ENCODE measurements at places on chromosomes 5 and 9.

DNA sequence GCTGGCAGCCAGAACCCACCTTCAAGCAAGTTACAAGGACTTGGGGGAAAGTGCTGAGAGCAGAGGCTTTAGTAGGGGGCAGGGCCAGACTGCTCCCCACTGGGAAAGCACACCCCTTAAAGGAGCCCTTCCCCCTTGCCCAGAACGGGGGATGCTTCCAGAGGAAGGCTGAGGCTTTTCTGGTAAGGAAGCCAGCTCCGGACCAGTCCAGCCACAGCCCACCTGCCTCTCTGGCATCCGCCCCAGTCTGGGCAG lies 4.2 kb upstream of the DPM2 start:
- no peak for DNase-seq

GRCh38 chr9:86807367-86807976 lies 139.8 kb downstream of the GAS1 start:
- DNase-seq, result no peak

DNA sequence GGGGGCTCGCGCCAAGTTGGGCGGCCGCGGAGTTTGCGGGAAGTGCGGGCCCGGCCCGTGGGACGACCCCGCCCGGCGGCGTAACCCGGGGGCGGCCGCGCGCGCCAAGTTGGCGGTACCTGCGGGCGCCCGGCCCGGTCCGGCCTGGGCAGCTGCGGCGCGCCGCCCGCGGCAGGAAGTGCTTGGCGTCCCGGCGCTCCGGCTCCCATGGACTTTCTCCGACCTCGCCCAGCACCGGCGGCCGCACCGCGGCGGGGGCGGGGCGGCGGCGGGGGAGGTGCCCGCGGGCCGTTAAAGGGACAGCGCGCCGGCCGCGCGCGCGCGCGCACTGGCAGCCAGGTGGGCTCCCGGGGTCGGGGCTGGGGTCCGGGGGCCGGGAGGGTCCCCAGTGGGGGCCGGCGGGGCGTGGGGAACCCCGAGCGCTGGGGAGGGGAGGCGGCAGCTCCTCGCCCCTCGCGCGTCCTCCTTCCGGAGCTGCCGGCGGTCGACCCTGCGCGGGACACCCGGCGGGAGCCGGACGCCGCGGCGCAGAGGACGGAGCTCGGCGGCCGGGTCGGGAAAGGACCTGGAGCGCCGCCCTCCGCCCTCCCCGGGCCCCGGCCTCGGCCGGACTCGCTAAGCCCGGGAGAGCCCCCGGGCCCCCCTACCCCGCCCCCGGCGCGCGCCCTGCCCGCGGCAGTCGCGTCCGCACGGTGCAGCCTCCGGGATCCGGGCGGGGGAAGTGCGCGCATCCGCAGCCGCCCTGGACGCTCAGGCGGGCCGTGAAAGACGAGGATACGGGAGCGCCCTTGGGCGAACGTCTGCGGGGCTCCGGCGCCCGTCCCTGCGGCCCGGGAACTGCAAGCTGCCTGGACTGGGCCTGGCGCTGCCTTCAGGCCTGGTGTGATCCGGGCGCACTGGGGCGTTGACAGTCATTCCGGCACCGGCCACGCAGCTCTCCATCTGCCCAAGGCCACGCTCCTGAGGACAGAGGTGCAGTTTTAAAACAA lies at the start of gene NACC2:
Gene NACC2 (minus strand): TSS at position 220 of the 989 bp plus-strand sequence. CDS start 44,768 bp downstream, outside the sequence.
- no peak for DNase-seq

DNA sequence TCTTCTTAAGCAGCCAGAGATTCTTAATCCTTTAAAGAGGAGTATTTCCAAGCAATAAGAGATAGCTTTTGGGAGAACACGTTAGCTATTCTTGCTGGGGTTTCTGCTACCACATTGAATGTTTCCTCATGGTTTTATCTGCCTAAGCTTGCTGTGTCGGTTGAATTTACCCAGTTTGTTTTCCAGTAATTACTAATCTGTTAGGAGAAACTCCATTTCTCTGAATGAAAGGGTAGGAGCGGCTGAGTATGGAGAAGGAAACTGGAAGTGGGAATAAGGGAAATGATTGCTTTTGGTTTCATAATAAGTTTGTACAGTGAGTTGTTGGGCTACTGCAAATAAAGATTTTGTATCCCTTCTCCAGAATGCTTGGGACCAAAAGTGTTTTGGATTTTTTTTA lies 1.2 kb downstream of the JAK2 start:
- no peak for DNase-seq

- DNase-seq, result no peak
Observed at GRCh38 chr5:161544350-161544765, 2.2 kb downstream of the GABRB2 start.

GRCh38 chr5:14407746-14408175 lies 173.8 kb upstream of the OTULINL start:
- DNase-seq, result no peak

- DNase-seq, result no peak
Observed at GRCh38 chr5:25025831-25026230, 381.1 kb upstream of the CDH10 start.

GRCh38 chr5:90807496-90807895 lies 248.9 kb downstream of the ADGRV1 start:
- DNase-seq, result no peak

DNA sequence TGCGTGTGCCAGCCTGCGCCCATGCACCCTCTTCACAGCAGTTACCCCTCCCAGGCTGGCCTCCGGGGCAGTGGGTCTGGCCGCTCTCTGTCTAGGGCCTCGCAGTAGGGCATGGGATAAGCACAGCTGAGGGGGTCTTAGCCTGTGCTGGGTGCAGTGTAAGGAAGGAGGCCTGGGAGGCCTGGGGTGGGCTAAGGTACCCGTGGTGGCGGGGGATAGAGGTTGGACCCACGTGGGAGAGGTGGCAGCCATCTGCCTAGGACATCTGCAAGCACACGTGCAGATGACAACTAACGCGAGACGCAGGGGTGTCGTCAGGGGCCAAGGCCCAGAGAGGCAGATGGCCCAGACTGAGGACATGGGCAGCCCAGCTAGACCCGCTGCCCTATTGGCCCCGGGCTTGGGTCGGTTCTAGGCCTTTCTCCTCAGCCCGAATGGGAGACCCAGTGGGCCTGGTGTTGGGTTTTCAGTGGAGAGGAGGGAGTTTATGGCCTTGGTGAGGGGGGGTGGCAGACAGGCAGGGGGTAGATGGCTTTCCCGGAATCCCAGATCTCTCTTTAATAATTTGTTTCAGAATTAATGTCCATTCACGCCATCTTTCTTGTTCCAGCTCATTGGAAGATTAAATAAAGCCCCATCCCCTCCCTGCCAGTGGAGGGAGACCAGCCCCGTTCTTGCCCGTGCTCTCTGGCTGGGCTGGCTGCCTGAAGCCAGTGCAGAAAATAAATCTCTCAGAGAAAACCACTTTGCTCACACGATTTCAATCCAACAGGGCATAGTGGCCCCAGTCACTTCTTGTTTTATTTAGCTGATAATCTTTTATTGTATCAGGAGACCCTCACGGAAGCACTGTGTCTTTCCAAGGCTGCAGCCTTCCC lies 154.2 kb downstream of the GAPVD1 start:
- no peak for DNase-seq

- no peak for DNase-seq
Observed at GRCh38 chr5:119179857-119180641, 109.2 kb downstream of the DMXL1 start.

GRCh38 chr9:80028501-80028900 lies 456.7 kb downstream of the TLE4 start:
- no peak for DNase-seq

DNA sequence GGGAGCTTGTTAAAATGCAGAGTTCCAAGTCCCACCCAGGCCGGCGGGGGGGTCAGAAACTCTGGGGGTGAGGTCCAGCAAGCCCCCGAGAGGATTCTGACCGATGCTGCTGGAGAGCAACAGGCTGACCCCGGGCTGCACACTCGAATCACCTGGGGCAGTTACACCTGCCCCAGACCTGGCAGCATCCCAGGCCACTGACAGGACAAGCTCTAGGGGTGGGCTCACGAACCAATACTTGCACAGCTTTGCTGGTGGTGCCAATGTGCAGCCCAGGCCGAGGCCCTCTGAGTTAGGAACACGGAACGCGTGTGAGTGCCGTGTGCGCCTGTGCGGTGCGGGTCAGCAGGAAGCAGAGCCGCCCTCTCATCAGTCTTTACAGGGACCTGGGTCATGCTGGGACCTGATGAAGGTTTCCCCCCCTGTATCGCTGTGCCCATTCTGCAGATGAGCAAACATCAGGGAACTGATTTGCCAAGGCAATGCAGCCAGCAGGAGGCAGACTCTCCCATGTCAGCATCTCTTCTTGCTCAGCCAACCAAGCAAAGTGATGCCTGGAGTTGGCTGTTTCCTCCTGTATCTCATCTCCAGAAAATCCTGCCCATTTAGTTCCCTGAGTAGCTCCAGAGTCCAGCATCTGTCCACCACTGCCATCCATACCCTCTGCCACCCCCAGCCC lies 16.3 kb downstream of the FAM163B start:
- no peak for DNase-seq

DNA sequence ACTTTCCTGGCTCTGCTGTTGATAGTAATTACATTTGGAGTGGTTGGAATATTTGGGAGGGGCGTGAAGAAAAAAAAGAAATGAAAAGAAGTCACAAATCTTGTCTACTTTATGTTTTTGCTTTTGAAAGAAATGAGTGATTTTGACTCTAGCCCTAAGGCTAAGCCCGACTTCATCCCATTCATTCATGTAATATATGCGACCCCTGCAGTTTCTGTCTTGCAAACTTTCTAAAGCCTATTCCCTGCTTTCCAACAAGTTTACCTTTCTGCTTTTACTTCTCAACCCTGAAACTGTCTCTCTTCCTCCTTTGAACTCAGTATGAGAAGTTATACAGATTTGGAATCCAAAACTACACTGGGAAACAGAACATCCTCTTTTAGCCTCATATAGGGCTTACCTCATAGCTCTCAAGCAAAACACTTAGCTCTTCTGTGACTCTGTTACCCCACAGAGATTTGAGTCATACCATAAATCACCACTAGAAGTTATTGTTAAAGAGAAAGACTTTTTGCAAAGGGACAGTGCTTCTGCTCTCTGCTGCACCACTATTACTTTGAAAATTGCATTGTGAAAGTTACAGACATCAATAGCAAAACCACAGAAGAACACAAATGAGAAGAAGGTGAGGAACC lies 1.6 kb downstream of the CFAP95 start:
- no peak for DNase-seq

GRCh38 chr5:146589028-146589345 lies 73.0 kb upstream of the GPR151 start:
- no peak for DNase-seq

- DNase-seq, result no peak
Observed at GRCh38 chr9:25648116-25648515, 30.1 kb downstream of the TUSC1 start.

- DNase-seq, result no peak
Observed at GRCh38 chr9:87639949-87640348, 86.0 kb upstream of the CTSL start.

GRCh38 chr5:163409384-163409783 lies 28.0 kb upstream of the CCNG1 start:
- DNase-seq, result no peak

GRCh38 chr5:14228219-14228618 lies 85.1 kb downstream of the TRIO start:
- DNase-seq, result no peak

DNA sequence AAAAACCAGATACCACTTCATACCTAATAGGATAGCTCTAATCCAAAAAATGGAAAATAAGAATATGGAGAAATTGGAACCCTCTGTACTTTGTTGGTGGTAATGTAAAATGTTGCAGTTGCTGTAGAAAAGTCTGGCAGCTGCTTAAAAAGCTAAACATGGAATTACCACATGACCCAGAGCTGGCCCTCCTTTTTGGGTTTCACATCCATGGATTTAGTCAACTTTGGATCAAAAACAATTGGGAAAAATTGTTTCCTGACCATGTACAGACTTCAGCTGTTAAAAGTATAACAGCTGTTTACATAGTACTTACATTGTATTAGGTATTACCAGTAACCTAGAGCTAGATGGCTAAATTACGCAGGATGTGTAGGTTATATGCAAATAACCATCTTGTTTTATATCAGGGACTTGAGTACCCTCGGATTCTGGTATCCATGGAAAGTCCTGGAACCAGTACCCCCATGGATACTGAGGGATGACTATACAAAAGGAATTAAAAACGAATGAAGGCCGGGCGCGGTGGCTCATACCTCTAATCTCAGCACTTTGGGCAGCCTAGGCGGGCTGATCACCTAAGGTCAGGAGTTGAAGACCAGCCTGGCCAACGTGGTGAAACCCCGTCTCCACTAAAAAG lies 15.8 kb downstream of the DNAJA1 start:
- no peak for DNase-seq

DNA sequence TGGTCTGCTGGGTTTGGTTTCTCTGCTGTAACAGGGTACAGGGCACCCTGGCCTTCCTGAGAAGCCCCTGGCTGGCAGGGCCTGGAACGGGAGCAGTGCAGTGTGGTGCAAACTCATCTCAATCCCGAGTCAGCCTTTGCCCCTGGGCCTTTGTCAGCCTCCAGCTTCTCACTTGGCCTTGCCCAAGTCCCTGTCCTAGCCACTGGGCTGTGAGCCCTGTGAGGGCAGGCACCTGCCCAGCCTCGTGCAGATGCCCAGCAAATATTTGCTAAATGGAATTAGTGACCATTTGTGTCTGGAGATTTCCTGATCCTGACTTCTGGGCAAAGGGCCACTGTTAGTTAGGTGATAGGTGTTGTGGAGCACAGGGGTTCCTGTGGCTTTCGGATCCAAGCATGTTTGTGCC lies 13.0 kb downstream of the RGS3 start:
- DNase-seq, result no peak

- DNase-seq, result no peak
Observed at GRCh38 chr5:125750147-125750860, 672.9 kb upstream of the GRAMD2B start.
